ENCODE measurements at places on chromosomes 3 and 15. TPM values are rescaled to one million over a fixed set of nuclear protein-coding genes. Genes with fewer than 3 reads are reported as not detected.

The ENTPD3 gene
- not detected for total RNA-seq

The FYCO1 gene
- 2.6 TPM for total RNA-seq

The MYL3 gene
- total RNA-seq, result not detected

The NCEH1 gene
- 10.7 TPM for total RNA-seq

The DAZL gene
- total RNA-seq, result not detected

The SLC22A13 gene
- 0.91 TPM for total RNA-seq
